ENCODE measurements at places on chromosomes 1 and 21.

DNA sequence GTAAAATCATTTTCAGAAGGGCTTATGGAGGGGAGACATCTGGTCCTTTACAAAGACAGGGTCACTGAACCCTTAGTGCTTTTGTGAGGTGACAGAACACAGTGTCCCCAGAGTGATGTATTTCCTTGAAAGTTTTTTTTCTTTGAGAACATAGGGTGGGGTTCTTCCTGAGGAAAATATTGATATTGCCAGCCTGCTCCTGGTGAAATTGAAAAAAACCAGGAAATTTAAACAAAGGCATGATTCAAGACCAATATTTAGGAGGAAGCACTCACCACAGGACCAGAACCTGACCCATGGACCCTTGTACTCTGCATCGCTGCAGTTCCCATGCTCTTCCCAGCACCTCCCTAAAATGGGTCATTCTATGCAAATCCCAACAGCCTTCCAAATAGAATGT, 63.7 kb downstream of the ST6GALNAC3 start:
- DNase-seq = no peak

DNA sequence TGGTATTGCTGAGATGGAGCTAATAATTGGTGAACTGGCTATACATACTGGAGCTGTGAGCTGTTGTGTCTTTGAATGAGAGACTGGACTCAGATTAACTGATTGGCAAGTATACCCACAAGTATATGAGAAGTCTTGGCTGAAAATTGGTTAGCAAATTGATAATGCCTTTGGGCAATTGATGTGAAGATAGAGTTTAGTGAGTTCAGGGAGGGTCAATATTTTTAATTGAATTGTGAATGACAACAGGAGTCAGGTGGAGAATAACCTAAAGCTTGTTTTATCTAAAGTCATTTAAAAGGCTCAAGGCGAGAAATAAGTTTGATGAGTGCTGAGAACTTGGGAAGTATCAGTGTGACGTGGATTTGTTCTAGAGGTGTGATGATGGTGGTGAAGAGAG, 27.5 kb downstream of the NCAM2 start:
- no peak for DNase-seq

GRCh38 chr1:118254491-118255425, 69.7 kb upstream of the SPAG17 start:
- no peak for DNase-seq

DNA sequence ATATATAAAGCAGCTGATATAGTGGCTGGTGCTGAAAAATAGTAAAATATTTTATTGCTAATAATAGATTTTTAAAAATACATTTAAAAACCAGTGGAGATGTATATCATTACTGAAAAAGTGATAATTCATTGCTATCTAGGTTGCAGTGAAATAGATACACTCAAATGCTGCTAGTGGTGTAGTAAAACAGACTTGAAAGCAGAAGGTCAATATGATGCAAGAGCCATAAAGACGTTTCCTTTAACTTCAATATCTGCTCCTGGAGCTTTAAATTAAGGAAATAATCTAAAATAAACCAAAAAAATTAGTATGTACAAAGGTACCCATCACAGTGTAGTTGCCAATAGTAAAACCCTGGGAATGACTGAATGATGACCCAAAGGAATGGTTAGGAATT, 26.2 kb downstream of the RHEX start:
- no peak for DNase-seq

DNA sequence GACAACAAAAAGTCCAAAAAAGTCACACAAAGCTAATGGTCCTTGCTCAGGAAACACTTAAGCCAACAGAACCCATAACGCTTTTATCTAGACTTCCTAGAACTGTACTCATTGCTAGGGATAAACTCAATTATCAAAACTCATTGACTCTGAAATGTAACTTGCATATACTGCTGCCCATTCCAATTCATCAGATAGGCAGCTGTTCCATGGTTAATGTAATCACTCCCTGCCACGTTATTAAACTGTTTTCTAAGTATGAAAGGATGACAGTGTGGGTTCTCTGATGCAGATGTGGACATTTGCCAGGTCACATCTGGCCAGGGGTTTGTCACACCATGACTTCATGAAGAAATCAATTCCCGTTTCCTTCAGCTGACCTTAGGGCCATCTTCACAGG, 30.3 kb upstream of the DNAJC11 start:
- DNase-seq = no peak

DNA sequence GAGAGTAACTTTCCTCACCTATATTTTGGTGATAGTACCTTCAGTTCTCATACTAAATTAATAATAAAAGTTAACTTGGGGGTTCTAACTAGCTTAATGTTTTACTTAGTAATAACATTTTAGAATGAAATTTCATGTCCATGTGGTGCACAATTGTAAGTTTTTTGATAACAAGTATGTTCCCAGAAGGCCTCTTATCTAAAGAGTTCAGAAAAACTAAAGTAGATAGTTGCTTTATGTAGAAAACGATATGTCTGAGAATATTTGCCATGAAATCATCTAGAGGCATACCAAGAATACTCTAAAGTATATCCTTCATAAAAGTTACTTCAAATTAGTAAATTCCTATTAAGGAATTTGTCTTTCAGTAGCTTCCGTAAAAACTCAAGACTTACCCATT, 10.2 kb upstream of the ADCY10 start:
- DNase-seq = no peak

DNA sequence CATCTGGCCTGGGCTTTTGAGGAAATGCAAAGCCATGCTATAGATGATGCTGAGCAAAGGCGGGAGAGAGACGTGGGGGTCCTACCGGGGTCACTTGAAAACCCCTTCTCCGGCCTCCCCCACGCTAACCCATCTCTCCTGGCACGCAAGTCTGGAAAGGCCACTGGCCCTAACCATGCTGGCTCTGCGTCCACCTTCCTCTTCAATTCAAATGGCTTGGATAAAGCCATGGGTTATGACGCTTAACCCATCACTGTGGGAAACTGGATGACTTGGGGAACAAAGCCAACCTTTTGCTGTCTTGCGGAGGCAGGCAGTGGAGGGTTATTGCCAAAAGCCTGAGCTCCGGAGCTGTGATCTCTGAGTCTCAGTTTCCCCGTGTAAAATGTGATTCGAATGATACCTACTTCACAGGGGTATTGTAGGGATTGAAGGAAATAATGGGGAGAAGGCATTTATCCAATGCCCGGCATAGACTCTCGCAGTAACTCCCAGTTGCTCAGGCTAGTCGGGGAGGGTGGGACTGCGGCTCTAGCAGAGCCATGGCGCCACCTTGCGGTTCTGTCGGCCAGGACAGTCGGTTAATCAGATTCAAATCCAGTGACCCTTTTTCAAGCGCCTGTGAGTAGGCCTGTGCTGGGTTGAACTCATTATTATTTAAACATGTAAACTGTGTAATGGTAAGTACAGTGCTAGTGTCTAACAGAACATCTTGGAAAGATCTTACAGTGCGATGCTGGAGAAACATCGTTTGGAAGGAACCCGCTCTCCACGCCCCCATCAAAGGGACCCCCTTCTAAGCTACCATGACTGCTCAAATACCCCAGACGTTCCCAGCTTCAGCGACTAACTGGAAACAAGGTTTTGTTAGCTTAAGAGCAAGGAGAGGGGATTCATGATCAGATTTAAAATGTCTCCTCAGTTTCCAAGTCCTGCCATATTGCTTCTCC, 20.3 kb downstream of the NEK2 start:
- DNase-seq = peak; percentile 64

DNA sequence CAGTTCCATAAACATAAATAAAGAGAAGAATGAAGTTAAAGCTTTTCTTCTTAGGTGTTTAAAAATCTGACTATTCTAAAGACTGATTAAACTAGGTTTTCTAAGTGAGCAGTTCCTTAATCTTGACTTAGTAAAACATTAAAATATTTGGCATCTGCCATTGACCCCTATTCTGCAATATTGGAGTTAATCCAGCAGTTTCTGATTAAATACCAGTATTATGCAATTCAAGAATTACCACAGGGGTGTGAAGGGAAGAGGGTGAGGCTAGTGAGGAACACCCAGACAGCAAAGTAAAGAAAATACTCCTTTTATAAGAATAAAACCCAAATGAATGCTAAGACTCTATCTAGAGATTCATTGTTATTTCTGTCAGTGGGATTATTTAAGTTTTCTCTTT, 40.9 kb downstream of the CLIC4 start:
- no peak for DNase-seq

- peak; percentile 12 for DNase-seq
Observed at GRCh38 chr1:211738691-211739301, 63.4 kb upstream of the NEK2 start.

DNA sequence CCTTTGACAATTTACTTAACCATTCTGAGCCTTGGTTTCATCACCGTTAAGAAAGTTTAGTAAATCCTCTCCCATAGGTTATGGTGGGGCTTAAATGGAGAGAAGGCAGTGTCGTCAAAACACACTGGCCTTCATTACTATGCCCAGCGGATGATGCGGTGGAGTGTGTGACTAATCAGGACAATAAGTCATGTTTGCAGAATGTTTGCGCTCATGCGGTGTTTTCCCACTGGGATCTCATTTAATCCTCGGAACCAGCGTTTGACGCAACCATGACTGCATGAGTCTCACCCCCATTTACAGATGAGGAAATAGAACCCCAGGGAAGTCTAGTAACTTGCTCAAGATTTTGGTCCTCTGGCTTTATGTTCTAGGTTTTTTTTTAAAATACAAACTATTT, 17.5 kb downstream of the SLC26A9 start:
- DNase-seq = peak; percentile 92

DNA sequence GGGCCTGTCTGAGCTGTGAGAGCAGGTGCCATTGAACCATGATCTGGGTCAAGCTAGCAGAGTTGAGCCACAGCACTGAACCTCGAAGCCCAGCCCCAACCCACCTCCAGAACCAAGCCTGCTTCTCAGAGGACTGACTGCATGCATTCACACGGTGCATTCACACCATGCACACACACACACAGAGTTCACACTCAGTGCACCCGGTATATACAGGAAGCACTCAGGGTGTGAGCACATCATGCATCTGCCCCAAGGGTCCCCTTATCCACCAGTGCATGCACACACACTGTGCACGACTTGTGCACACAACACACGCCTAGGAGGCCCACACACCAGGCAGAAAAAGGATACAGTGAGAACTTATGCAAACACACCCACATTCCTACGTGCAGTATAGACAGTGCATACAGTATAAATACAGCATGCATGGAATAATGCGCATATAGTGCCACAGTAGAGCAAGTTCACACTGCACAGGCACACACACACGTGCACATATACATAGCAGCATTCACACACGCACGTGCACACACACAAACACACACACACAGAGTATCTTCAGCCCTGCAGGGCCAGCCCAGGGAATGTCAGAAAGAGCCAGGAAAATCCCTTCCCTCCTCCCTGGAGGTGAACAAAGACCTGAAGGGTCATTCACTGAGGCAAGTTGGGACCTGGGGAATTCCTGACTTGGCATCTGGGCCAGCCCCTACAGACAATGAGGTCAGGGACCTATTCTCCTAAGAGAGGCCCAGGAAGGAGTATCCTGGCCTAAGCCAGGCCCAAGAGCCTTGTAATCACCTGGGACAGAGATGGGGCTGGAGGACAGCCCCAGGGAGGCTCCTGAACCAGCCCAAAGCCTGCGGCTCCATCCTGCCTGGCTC, 42.1 kb downstream of the CAMK2N1 start:
- no peak for DNase-seq

GRCh38 chr1:232045139-232045994, 418.8 kb downstream of the DISC1 start:
- DNase-seq = no peak

- peak; percentile 29 for DNase-seq
Observed at GRCh38 chr1:7808253-7808844, 24.3 kb downstream of the PER3 start.

DNA sequence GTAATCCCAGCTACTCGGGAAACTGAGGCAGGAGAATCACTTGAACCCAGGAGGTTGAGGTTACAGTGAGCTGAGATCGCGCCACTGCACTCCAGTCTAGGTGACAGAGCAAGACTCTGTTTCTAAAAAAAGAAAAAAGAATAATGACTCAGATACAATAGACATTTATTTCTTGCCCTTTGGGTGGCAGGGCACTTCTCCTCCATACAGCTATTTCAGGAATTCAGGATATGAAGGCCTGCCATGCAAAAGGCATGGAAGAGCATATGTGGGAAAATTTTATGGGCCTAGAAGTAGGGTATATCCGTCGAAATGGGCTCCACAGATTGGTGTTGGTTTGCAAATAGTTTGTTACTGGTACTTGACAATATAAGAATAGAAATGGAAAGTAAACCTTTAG, 20.2 kb upstream of the POGZ start:
- DNase-seq = peak; percentile 23

- no peak for DNase-seq
Observed at GRCh38 chr1:97680894-97681293, 239.9 kb downstream of the DPYD start.

- DNase-seq = no peak
Observed at GRCh38 chr1:154953611-154954038, 2.3 kb downstream of the PBXIP1 start.

DNA sequence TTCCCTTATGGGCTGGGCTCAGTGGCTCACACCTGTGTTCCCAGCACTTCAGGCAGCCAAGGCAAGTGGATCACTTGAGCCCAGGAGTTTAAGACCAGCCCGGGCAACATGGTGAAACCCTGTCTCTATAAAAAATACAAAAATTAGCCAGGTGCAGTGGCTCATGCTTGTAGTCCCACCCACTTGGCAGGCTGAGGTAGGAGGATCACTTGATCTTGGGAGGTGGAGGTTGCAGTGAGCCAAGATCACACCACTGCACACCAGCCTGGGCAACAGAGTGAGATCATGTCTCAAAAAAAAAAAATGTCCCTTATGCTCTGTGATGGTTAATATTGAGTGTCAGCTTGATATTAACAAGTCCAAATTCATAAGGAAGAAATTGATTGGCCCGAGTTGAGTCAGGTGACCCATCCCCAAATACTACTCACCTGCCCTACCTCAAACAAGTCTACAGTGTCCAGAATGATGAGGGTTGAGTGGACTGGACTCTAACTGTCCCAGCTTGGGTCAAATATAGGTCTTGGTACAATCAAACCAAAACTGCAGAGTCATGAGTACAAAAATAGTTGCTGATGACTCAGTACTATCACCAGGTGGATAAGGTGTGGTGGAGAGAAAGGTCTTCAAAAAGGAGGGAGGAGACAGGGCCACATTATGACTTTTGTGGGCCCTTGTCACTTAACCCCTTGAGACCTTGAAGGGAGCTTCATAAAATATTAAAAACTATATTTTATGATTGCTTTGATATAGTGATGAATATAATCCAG, 161.0 kb downstream of the ZNF326 start:
- no peak for DNase-seq

GRCh38 chr21:43301409-43302061, 125.4 kb downstream of the SIK1 start:
- no peak for DNase-seq

Data from RCC 7860 (cell line).